Prostate gland (tissue), 2 donors: ENCODE measurements at places on chromosomes 16 and 17.

DNA sequence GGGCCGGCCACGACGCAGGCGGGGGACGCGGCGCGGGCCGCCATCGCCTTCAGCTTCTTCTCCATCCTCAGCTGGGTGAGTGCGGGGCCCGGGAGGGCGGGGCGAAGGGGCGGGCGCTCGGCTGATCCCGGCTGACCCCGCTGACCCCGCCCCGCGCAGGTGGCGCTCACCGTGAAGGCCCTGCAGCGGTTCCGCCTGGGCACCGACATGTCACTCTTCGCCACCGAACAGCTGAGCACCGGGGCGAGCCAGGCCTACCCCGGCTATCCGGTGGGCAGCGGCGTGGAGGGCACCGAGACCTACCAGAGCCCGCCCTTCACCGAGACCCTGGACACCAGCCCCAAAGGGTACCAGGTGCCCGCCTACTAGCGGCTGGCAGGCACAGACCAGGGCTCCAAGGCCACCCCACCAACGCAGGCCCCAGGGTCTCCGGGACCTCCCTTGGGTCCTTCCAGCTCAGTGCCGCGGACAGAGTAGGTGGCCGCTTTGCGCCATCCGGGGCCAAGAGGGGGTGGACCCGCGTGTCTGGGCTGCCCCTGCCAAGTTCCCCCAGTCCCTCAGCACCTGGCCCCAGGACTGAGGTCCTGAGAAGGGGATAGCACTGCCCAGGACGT lies 3.0 kb downstream of the SYNGR3 start:
- no peaks in the 10 kb centered on the region for H3K27me3 ChIP-seq
- H3K4me1 ChIP-seq, result peaks cover 6% of the 10 kb centered on the region
- H3K27ac ChIP-seq, result no peak overlapping the region
- no peak overlapping the region for H3K4me3 ChIP-seq

- H3K4me1 ChIP-seq, result no peaks in the 10 kb centered on the region
- H3K36me3 ChIP-seq, result no peaks in the 10 kb centered on the region
Observed at GRCh38 chr17:9878786-9879525, 26.1 kb downstream of the RCVRN start.

GRCh38 chr17:74080656-74081582 lies 122.6 kb upstream of the RPL38 start:
- peaks cover 6% of the 10 kb centered on the region for H3K27me3 ChIP-seq
- H3K4me3 ChIP-seq, result no peak overlapping the region
- H3K4me1 ChIP-seq, result no peaks in the 10 kb centered on the region
- H3K27ac ChIP-seq, result no peak overlapping the region
- no peaks in the 10 kb centered on the region for H3K36me3 ChIP-seq

GRCh38 chr17:66720027-66720426 lies 114.9 kb upstream of the CACNG5 start:
- H3K4me1 ChIP-seq, result peaks cover 3% of the 10 kb centered on the region
- H3K27ac ChIP-seq, result no peak overlapping the region
- H3K36me3 ChIP-seq, result no peaks in the 10 kb centered on the region
- no peaks in the 10 kb centered on the region for H3K27me3 ChIP-seq
- no peak for DNase-seq

DNA sequence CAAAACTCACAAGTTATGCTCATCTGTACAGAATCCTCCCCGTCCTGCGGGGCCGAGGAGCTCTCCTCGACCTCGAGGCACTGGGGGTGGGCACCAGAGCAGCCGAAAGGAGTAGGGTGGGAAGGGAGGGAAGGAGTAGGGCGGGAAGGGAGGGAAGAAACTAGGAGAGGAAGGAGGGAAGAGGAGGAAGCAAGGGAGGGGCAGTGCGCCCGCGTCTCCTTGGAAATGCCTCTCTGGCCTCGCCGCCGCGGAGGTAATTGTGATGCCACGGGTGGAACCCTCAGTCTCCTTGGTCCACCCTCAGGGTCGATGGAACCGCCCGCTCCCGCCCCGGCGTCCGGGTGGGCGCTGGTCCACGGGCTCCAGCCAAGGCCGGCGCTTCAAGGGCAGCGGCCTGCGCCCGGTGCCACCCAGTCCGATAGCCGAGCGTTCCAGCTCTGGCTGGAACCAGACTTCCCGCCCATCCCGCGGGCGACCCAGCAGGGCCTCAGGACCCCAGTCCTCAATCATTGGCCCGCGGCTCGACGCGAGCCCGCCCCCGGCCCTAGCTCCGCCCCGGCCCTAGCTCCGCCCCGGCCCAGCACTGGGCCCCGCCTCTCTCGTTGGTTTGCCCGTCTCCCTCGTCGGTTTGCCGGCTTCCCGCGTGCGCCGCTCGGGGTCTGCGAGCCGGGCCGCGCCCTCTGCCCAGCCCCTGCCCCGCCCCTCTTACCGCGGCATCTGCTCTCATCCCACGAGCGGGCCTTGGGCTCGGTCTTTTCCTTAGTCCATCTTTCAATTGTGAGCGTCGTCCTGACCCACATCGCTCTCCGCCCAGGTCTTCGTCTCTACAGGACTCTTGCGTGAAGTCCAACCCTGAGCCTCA lies 596 bp downstream of the PROCA1 start:
- peaks cover 10% of the 10 kb centered on the region for H3K36me3 ChIP-seq
- peak; percentile 80 for DNase-seq
- peak overlapping the region; percentile 85 for H3K27ac ChIP-seq

DNA sequence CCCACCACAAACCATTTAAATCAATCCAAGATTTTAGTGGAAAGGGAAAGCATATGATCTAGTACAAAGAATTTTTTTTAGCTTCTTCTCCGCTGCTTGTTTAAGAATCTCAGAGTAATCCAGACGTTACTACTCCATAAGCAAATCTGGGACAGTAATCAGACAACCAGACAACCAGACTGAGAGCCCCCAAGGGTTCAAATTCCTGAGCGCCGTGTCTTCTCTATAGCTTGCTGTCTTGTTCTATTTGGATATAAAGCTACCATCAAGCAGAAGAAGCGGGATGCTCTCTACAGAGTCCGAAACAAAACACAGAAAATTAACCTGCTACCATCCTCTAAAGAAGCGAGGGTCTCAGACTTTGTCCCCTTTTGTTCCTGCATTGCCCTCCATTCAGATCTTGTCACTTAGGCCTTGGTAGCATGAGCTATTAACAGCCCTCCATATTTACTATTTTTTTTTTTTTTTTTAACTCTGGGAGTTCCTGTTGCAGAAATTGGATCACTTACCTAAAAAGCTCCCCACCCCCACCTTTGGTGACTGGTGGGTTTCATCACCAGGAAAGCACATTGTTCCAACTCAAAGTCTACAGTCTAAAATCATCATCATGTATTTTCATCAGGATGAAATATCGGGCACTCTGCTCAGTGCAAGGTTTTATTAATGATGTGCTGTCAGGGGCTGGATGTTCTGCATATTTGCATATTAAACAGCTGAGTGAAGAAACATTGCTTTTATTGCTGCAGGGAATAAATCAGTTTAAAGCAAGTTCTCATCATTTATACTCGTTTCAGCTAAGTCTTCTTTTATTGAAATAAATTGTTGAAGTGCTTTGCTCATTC lies 576.7 kb downstream of the WWOX start:
- no peaks in the 10 kb centered on the region for H3K36me3 ChIP-seq
- no peak for DNase-seq
- no peaks in the 10 kb centered on the region for H3K4me1 ChIP-seq
- H3K4me3 ChIP-seq, result no peak overlapping the region
- H3K27me3 ChIP-seq, result no peaks in the 10 kb centered on the region
- H3K27ac ChIP-seq, result no peak overlapping the region

GRCh38 chr17:74729866-74730265 lies 7.2 kb upstream of the RAB37 start:
- no peak overlapping the region for H3K4me3 ChIP-seq
- no peaks in the 10 kb centered on the region for H3K36me3 ChIP-seq
- H3K4me1 ChIP-seq, result no peaks in the 10 kb centered on the region

DNA sequence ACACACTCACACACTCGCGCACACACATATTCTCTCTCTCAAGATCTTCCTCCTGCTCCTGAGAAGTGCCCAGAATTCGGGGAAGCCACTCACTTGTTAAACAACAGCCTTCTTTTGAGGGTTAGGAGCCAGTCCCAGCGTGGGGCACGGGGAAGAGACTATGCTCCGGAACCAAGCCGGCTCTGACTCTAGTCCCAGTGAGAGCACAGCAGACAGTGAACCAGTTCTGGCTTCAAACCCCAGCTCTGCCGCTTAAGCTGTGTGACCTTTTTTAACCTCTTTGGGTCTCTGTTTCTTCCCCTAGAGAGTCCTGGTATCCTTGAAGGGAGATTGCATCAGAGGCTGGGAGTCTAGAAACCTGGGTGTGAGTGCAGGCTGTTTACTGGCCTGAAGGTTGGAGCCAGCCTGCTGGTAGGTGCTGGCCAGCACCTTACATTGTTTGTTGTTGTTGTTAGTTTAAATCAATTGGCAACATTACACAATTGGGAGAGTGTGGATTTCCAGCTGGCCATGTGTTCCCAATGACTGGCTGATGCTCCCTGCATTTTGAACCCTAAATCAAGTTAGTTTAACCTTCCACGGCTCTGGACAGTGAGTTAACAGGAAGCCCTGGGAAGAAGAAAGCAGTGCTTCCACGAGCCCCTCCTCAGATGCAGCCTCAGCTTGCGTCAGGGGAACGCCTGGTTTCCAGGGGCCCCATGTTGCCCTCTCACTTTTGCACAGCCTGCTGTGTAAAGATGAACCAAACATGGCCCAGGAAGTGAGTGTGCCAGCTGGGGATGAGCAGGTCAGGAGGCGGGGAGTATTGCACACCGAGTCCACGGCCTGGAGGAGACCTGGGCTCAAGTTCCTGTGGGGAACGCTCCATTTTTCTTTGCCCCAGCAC lies 71.5 kb downstream of the GAS7 start:
- no peaks in the 10 kb centered on the region for H3K4me1 ChIP-seq
- no peaks in the 10 kb centered on the region for H3K36me3 ChIP-seq
- H3K27me3 ChIP-seq, result no peaks in the 10 kb centered on the region
- no peak for DNase-seq
- H3K4me3 ChIP-seq, result no peak overlapping the region

DNA sequence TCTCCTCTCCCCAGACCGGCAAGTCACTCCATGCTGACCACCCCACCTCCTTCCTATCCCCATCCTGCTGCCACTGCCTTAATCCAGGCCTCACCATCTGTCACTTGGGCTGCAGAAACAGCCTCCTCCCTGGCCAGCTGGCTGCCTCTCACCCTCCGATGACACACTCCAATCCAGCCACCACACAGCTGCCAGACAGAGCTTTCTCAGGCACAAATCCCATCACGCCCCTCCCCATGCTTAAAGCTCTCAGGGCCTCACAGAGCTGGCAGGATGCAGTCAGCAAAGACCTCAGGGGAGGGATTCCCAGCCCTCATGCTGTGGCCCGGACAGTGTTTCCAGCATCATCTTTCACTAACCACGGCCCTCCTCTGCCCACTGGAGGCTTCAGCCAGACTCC lies 13.7 kb downstream of the CAMKK1 start:
- no peak overlapping the region for H3K4me3 ChIP-seq
- DNase-seq, result no peak
- H3K27me3 ChIP-seq, result no peaks in the 10 kb centered on the region
- no peaks in the 10 kb centered on the region for H3K4me1 ChIP-seq
- no peak overlapping the region for H3K27ac ChIP-seq

DNA sequence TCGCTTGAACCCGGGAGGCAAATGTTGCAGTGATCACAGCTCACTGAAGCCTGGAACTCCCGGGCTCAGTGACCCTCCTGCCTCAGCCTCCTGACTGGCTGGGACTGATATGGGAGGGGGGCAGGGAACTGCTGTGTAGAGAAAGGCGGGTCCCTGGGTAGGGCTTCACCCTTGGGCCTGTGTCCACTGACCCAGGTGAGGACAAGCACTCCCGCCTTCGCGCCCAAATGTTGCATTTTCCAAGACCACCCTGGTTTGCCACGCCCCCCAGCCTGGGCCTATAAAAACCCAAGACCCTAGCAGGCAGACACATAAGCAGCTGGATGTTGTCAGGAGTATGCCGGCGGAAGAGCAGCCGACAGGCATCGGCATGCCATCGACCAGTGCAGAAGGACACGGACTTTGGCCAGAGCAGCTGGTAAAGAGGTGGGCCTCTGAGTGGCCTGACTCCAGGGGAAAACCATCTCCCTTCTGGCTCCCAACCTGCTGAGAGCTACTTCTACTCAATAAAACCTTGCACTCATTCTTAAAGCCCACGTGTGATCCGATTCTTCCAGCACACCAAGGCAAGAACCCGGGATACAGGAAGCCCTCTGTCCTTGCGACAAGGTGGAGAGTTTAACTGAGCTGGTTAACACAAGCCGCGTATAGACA lies 19.1 kb downstream of the SMYD4 start:
- no peaks in the 10 kb centered on the region for H3K27me3 ChIP-seq
- H3K36me3 ChIP-seq, result no peaks in the 10 kb centered on the region
- no peak overlapping the region for H3K4me3 ChIP-seq
- H3K4me1 ChIP-seq, result no peaks in the 10 kb centered on the region
- H3K27ac ChIP-seq, result no peak overlapping the region
- no peak for DNase-seq

DNA sequence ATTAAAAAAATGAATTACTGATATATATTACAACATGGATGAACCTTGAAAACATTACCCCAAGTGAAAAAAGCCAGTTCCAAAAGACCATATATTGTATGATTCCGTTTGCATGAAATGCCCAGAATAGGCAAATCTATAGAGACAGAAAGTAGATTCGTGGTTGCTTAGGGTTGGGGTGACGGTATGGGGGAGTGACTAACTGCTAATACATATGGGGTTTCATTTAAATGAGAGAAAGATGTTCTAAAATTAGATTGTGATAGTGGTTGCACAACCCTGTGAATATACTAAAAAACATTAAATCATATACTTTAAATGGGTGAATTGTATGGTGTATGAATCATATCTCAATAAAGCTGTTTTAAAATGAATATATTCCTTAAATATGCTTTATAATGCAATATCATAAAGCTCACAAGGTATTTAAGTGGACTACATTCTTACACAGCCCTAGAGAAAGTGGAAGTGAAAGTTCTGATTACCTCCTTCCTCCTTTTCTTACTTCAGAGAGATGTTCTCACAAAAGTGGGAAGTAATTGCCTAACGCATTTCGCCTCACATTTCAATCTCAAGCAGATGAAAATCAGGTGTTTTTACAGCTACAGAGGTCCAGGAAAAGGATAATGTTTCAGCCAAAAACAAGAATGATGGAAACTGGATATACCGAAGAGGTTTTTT lies 142.7 kb upstream of the GNAO1 start:
- H3K4me1 ChIP-seq, result no peaks in the 10 kb centered on the region
- H3K4me3 ChIP-seq, result no peak overlapping the region
- H3K27ac ChIP-seq, result no peak overlapping the region
- no peak for DNase-seq

- H3K4me3 ChIP-seq, result no peak overlapping the region
- H3K27me3 ChIP-seq, result no peaks in the 10 kb centered on the region
- no peak for DNase-seq
- no peaks in the 10 kb centered on the region for H3K36me3 ChIP-seq
- no peak overlapping the region for H3K27ac ChIP-seq
- H3K4me1 ChIP-seq, result no peaks in the 10 kb centered on the region
Observed at GRCh38 chr17:78960928-78961327, 18.8 kb downstream of the LGALS3BP start.

DNA sequence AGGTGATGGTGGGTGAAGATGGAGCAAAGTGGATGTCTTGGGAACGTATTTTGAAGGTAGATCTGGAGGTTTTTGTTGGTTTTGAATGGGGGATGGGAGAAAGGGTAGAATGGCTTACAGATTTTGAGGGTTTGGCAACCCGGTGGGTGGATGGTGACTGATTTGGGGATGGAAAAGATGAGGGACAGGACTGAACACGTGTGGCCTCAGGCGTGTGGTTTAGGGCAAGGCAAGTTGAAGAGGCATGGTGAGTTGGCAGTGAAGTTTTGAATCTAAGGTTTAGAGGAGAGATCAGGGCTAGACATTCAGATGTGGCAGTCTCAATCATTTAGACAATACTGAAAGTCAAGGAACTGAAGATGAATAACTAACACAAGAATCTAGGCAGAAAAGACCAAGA lies 5.0 kb upstream of the DCTPP1 start:
- H3K36me3 ChIP-seq, result no peaks in the 10 kb centered on the region
- DNase-seq, result no peak
- H3K27ac ChIP-seq, result no peak overlapping the region
- H3K27me3 ChIP-seq, result no peaks in the 10 kb centered on the region
